ENCODE measurements at places on chromosomes 2 and 18.

GRCh38 chr2:169118060-169118459, 48.7 kb downstream of the DHRS9 start:
- DNase-seq, result no peak

DNA sequence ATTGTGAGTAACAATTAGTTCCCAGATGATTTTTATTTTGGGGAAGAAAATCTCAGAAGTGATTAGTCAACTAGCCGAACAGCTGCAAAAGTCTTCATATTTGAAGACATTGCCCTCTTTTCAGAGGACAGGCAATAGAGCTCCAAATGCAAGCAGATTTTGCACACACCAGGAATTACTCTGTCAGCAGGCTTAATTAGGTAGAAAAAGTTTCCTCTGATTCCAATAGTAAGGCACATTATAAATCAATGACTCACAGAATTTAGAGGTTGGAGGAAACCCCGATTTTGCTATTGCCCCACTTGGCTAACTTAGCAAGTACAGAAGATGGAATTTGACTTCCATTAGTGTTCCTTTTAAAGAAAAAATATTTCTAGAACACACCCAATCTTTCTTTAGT, 30.7 kb upstream of the SCN1A start:
- DNase-seq, result no peak

DNA sequence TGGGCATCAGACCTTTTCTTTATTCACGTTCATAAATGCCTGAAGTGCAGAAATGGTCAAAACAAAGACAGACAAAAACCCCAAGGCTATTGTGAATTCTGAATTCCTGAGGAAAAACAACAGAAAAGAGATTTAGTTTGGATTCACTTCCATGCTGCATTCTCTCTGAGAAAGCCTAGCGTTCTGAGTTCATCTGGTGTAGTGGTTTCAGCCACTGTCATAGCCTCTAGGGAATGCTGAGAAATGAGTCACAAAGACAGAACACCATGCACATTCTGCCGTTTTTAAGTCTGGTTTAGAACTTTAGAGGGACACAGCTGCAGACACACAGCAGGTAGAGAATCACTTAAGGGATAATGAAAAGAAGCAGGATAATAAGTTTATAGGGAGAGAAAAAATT, 93.8 kb downstream of the LRP1B start:
- no peak for DNase-seq

DNA sequence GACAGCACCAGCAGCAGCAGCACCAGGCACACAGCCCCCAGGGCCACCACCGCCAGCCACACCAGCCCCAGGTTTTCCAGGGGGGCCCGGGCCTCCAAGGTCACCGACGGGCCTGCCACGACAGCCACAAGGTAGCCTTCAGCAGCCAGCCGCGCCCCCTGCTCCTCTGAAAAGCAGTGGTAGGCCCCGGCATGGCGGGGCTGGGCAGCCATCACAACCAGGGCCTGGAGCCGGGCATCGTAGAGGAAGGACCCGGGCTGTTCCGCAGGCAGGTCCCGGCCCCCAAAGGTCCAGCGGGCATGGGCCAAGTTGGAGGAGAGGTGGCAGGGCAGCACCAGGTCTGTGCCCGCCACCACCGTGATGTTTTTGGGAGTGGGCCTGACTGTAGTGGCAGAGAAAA, 3.3 kb upstream of the ANKRD39 start:
- DNase-seq, result no peak

DNA sequence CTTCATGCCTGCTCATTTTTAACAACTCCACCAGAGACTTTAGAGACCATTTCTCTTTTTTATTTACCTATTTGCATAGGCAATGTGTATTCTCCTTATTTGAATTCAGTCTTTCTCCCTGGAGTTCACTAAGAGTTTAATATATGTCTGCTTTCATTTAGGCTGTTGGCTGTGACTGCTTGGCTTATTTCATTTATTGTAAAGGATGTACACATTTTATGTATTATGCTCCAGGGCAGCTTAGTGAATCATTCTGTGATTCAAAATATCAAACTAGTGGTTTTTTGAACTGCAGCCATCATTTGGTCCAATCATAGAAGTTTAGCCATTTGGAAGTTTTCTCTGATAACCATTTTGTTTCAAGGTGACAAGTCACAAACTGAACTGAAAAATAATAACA, 229.6 kb downstream of the LPIN1 start:
- DNase-seq, result no peak

- DNase-seq, result no peak
Observed at GRCh38 chr2:111186121-111186715, 65.5 kb downstream of the BCL2L11 start.

GRCh38 chr2:172969609-172970008, 106.0 kb upstream of the MAP3K20 start:
- DNase-seq, result no peak

GRCh38 chr2:85534881-85535280, 4.1 kb upstream of the MAT2A start:
- DNase-seq, result no peak

- no peak for DNase-seq
Observed at GRCh38 chr2:31380243-31380642, 34.3 kb downstream of the XDH start.

DNA sequence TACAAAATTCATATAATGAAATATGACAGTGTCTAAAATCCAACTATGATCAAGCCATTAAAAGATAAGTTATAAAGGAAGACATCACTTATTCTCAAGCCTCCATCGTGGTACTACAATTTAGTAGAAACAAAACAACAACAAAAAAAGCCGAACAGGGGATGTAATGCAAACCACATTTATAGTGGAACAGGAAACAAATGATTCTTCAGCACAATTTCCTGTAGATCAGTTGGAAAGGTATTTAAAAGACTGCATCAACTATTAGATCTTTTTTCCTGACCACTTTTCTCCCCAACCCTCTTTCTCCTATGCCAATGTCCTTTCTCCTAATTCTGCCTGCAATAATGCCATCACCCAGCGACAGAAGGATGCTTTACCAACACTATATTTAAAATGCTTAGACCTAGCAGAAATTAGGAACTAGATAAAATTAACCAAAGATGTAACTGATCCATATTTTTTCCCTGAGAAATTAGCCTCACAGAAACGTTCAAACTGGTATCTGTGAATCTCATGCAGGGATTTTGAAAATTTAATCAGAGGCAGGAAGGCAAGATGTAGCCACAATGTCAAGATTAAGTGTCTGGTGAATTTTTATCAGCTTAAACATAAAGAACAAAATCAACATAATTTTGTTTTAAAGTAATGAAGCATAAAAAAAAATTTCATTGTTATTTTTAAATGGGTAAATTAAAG, 271.4 kb downstream of the TCF4 start:
- no peak for DNase-seq

DNA sequence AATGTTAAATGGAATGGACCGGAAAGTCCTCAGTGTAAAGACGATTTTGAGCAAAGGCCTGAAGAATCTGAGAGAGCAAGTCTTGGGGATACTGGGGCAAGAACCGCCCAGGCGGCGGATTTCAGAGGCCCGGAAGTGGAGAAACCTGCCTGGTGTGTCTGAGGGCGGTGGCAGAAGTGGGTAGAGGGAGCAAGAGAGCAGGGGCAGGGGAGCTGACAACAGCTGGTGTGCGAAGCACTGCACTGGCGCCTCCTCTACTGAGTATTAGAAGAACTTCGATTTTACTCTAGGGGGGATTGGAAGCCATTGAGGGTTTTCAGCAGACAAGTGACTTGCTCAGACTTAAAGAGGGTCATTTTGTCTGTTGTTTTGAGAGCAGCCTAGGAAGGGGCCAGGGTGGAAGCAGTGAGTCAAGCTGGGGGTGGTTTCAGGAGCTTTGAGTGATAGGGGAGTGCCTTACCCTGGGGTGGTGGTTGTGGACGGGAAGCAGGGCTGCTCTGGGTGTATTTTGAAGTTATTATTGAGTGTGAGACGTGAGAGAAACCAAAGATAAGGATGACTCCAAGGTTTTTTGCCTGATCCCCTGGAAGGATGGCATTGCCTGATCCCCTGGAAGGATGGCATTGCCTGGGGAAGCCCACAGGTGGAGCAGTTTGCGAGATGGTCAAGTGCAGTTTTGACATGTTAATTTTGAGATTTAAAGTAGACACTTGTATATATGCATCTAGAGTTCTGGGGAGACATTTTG, 52.5 kb downstream of the ZNF236 start:
- peak; percentile 32 for DNase-seq

- no peak for DNase-seq
Observed at GRCh38 chr2:235183786-235184185, 232.0 kb downstream of the SH3BP4 start.

- no peak for DNase-seq
Observed at GRCh38 chr18:12819841-12820240, 64.2 kb downstream of the PTPN2 start.

DNA sequence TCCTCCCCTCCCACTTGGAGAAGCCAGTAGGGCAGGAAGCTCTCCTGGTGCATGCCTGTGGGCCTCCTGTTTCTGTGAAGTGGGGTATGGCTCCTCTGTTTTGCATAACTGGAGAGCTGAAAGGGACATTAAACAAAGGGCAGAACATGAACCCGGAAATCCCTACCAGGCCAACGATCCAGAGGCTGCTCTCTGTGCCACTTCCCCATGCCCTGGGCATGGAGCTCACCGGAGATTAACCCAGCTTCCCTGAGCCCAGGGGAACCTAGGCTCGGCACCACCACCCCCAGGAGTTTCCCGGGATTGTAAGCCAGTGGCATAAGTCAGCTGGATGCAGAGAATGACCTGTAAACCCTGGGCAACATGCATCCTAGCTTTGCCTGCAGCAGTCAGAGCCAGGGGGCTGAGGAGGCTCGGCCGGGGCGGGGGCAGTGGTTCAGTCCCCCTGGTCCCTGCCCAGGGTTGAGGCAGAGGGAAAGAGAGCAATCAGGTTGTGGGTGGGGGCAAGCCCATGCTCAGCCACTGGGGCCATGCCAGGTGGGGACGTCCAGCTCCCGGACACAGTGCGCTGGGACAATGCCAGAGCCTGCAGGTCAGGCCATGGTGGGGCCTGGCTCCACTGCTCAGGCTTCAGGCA, 49.5 kb downstream of the TIMM21 start:
- DNase-seq, result no peak

GRCh38 chr2:176508984-176509740, 239.9 kb downstream of the MTX2 start:
- DNase-seq, result no peak

DNA sequence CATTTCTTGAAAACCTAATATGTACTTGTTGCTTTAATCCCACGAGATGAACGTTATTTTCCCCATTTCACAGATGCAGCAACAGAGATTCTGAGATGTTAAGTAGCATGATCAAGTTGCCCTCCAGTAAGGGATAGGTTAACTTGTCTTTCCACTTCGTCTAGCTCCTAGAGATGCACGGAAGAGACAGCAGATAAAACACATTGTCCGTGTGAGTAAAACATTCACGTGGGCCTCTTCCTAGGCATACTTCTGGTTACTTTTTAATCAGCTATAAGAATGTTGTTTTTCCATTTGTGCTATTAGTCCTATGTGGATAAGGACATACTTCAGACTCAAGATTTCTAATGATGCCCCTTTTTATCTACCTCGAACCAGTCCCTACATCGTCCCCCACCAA, 1.2 kb upstream of the ARHGAP28 start:
- DNase-seq, result no peak

DNA sequence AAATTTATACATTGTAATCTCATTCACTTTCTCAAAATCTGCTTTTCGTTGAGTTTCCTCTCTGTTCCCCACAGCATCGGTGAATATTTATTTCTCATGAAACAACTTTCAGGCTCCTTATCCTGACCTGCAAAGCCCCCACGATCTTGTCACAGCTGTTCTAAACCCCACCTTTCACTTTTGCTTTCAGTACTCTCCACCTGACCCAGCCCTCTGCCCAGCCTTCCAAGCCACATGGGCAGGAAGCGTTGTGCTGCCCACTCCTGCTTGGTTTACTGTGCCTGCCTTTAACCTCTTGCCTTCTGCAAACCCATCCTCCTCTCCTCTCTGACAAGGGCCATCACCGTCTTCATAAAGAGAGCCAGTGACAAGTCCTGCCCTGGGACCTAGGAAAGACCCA, 262.5 kb downstream of the GALR1 start:
- no peak for DNase-seq

GRCh38 chr2:98374286-98374685, 28.0 kb downstream of the CNGA3 start:
- DNase-seq, result no peak

- DNase-seq, result no peak
Observed at GRCh38 chr2:101328474-101329007, 20.0 kb upstream of the RNF149 start.

DNA sequence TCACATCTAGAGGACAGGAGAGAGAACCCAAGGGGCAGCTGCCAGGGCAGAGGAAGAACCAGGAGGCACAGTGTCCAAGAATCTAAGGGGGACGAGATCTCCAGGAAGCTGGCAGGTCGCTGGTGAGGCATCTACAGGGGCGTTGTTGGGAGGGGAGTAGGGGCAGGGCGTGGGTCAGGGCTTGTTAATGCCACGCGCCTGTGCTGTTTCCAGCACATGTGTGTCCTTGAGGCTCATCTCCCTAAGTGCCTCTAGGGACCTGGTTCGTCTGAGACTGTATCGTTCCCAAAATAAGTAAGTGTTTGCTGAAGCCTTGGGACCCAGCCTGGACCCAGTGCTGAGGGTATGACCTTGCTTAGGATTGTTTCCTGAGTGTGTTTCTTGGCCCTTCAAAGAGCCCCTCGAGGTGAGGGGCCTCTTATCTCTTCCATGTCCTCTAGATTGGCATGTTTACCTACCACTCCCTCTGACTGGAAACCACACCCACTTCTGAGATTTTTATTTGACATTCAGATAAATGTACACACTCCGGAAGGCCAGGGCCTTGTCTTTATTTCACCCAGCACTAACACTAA, 22.2 kb downstream of the HK2 start:
- DNase-seq, result no peak

GRCh38 chr2:161384864-161385263, 31.2 kb upstream of the TBR1 start:
- DNase-seq, result no peak
